Epithelial cell of proximal tubule (primary cell): ENCODE measurements at places on chromosomes 12 and 14. TPM values are rescaled to one million over a fixed set of nuclear protein-coding genes. Genes with fewer than 3 reads are reported as not detected.

DNA sequence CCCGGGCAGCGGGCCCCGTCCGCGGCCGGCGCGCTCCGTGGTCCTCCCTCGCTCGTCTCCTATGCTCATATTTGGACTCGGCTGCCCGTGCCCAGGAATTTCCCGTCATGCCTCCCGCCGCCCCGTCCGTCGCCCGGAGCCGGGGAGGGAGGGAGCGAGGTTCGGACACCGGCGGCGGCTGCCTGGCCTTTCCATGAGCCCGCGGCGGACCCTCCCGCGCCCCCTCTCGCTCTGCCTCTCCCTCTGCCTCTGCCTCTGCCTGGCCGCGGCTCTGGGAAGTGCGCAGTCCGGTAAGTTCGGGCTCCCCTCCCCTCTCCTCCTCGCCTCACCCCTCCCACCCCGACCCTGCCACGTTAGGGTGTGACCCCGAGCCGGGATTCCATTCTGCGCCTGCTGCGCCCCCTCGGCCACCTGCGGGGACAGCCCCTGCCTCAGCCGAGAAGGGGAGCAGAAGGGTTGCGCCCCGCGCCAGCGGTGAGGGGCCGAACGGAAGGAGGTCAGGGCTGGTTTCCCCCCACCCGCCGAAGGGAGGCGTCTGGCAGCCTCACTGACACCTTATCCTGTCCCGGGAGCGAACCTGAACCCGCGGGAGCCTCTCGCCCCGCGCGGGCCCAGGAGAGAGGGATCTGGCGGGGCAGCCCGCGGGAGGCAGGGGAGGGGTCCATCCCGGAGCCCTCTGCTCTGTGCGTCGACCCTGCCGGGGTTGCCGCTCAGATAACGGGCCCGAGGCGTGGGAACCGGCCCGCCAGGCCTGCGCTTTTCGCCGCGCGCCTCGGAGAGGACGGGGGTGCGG lies at the start of gene MSRB3:
MSRB3 (plus strand) TSS at position 108 of the 793 bp plus-strand sequence. CDS start 29,897 bp downstream, outside the sequence.
- no peak for DNase-seq

DNA sequence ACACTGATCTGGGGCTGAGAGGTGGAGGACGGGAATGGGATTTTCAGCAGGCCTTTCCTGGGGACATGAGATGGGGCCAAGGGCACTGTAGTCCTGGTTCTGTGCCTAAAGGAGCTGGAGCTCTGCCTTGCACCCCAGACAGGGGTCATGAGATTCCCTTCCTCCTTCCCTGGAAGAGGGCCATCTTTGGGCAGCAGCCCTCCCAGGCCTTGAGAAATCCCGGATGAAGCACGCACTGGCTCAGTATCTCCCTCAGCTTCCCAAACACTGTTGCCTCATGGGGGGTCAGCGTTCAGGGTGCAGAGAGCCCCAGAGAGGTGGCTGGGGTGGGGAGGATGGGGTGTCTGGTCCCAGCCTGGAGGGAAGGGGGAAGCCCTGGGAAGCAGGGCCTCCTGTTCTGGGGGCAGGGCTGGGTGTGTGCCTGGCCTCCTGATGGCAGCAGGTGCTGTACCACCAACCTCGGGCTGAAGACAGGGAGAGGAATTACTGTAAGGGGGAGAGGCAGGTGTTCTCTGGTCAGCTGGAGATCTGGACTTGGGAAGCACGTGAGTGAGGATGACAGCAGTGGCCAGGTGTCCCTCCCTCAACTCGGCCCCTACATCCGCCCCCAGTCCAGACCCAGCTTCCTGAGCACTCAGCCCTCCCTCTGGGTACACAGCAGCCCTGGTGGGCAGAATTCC lies 8.4 kb upstream of the NR4A1 start:
- DNase-seq = no peak

- DNase-seq = peak; percentile 74
These were observed 7.5 kb downstream of the HEBP1 start for GRCh38 chr12:12992418-12993130.

DNA sequence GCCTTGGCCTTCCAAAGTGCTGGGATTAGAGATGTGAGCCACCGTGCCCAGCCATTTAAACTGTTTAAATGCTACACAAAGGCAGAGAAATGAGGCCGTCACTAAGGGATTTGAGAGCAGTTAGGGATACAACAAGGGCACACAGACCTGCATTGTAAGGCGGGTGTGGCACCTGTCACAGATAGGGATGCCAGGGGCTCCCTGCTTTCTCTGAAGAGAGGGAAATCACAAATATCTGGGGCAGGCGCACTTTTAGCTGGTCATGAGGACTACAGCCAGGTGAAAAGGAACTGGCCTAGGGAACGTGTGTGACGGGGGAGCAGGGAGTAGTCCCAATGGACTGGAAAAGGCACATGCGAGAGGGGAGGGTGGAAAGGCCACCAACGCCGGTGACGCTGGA lies 9.7 kb downstream of the SSH1 start:
- DNase-seq = no peak

DNA sequence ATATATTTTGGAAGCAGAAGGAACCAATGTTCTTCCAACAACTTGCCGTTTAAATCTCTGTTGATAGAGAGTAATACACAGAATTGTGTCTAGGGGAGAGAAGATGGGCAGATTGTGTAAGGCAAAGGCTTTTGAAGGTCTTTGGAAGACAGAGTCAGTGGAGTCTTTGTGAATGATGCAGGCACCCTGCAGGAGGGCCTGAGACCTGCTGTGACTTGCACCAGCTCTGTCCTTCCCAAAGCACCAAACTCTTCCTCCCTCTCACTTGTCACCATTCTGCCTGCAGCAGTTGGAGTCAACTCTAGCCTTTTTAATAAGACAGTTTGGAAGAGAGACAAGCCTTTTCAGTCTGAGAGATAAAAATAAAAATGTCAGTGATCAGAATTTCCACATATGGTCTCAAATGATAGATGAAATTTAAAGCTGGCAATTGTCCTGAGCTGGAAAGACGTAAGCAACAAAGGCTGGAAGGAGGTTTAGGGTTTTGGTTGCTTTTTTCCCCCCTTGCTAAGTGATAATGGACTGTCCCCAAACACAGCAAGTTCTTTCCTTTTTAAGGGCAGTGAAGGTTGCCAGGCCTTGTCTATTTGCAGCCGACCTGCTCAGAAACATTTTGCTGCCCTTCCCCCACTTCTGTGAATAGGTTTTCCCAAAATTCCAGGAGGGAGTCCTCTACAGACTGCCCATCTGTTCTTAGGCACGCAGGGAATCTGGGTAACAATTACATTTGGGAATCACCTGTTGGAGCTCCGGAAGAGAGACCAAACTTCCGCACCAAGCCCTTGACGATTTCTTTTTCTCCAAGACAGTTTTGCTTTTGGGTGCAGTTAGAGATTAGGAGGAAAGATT lies 103.0 kb upstream of the NTF3 start:
- no peak for DNase-seq

DNA sequence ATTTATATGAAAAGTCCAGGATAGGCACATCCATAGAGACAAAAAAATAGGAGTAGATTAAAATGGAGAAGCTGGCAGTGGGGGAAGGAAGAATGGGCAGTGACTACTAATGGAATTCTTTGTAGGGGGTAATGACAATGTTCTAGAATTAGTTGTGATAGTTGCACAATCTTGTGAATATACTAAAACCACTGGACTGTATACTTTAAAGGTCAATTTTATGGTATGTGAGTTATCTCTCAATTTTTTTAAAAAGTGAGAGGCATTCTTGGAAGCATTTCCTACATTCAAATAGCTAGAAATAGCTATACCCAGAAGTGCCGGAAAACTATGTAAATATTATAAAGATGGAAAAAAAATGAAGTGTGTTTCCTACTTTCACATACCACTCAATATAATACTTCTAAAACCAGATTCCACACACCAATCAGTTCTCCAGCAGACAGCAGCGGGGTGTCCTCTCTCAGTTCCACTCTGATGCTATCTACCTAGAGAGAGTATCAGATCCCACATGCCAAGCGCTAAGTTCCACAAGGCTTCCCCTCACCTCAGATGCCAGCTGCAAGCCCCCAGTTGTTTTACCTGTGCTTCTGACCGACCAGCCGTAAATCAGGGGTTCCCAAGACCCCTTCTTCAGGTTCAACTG lies 41.7 kb upstream of the NID2 start:
- peak; percentile 68 for DNase-seq

DNA sequence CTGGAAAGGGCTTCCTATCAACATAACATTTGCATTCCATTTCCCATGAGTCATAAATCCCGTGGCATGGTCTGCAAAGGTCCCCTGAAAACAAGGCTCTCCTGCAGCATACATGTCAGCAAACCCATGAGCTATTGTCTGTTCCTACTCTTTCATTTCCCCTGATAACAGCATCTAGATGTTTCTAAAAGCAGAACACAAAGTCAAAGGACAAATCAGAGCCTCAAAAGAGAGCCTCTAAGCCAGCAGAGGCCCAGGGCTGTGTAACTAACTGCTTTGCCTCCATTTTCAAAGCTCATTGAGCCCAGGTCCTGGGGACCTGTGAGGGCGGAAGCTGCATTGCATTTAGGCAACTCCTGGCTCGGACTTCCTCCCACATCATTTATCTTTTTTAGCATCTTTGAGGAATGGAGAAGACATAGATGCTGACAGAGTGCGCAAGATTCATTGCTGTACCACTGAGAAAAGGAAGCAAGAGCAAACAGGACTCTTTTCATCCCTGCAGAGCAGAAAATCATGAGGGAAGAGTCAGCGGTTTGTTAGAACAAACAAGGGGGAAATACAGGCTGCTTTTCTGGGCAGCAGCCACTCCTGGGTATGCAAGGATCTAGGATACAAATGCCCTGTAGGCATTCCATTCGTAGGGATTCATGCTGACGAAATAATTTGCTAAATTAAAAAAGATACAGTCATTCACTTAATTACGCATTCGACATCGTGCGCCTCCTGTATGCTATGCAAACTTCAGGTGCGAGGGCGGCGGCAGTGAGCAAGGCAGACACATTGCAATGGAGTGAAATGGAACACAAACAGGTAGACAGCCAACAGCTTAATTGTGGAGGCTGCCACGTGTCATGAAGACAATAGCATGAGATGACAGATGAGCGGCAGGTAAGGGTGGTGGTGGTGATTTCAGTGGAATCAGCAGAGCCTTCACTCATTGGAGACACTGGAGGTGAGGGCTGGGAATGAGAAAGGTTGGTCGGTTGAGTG lies 131.0 kb downstream of the TMEM132D start:
- DNase-seq = no peak

DNA sequence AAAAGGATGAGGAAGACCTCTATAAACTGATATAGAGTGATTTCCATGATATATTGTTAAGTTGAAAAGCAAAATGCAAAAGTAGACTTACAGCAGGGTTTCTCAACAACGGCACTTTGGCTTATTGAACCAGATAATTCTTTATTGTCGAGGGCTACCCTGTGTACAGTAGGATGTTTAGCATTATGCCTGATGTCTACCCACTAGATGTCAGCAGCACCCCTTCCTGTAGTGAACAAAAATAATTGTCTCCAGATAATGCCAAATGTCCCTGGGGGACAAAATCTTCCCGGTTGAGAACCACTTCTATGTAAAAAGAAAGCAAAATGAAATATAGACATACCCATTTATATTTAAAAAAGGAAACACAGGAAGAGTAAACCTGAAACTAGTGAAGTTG lies 32.4 kb downstream of the ABCD2 start:
- no peak for DNase-seq

DNA sequence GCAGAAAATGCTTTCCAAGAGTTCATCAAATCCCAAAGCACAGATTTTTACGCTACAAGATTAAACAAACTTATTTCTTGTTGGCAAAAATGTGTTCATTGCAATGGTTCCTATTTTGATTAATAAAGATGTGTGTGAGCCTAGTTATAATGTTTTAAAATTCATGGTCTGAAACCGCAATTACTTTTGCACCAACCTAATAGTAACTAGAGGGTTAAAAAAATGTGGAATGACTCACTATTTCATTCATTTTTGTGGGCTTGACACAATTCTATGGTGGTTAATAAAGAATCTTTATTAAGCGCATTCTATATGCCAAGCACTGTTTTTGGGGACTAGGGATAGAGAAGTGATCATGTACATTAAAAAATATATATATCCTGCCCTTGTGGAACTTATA lies 38.6 kb upstream of the METAP2 start:
- no peak for DNase-seq

DNA sequence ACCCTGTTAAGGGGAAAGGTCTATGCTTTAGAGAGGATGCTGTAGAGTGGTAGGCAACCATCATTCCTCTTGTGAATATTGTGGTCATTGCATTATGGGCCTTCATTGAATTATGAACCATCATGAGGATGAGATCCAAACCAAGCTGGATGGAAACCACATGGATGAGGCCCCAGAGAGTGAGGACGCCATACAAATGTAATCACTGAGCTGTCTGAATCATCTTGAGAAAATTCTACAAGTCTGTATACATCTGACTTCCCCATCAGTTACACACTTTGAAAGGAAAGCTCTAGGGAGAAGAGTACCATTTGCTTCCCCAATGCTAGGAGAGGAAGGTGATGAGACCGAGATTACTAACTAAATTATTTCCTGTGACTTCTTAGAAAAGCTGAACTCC lies 172.9 kb downstream of the CACNA1C start:
- no peak for DNase-seq

DNA sequence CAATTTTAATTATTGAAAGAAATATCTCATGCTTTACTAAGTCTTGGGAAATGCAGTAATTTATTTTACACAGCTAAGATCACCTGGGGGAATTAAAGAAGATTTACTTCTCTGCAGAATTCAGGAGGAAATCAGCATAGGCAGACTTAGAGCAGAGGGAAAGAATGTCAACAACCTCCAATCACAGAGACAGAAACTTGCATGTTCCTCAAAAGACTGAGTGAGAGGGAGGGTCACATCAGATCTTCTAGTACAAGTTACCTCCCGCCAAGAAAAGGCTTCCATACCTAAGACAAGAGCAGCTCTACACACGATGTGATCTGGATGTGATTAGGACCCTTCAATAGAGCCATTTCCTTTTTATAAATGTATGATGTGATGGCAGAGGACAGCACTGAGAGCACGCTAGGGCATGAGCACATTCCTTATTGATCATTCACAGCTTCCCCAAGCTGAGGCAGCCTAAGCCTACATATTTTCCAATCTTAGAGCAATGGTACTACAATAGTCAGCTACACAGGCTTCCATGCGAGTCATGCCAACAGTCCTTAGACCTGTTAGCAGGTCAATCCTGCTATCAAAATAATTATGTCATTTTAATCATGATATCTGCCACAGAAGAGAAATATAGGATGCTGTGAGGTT lies 403.3 kb downstream of the ETNK1 start:
- no peak for DNase-seq

DNA sequence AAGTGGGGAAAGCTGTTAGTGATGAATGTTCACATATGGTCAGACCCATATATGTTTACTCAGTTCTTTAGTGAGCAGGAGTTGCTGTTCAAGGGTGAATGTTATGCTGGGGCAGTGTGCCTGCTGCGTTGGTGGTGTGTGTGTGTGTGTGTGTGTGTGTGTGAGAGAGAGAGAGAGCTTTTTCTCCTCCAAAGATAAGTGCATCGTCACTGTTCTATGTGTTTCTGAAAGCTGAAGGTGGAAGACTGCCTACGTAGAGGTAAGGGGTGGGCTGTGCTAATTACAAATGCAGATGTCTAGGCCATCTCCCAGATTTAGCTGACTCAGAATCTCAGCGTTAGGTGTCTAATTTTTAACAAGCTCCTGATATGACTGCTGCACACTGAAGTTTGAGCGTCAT lies 10.5 kb downstream of the GABARAPL1 start:
- DNase-seq = no peak

- DNase-seq = peak; percentile 82
These were observed 36.6 kb upstream of the ASPG start for GRCh38 chr14:104048758-104049507.

The CFAP73 gene
- total RNA-seq = not detected in 2 replicates

The CHPT1 gene
- 17.6 and 40.1 TPM in 2 replicates for total RNA-seq

The POLR3B gene
- 8.6 and 9.5 TPM in 2 replicates for total RNA-seq

The GNB3 gene
- total RNA-seq = 0.29 and 4.2 TPM in 2 replicates

The LGR5 gene
- not detected in 2 replicates for total RNA-seq

The TSPAN19 gene
- total RNA-seq = not detected in 2 replicates
